Left colon (tissue), 2 donors: ENCODE measurements at places on chromosomes 5 and 9. TPM values are rescaled to one million over a fixed set of nuclear protein-coding genes. Genes with fewer than 3 reads are reported as not detected.

The TRIM41 gene
- 32.0 TPM for total RNA-seq

The SHOC1 gene
- not detected for total RNA-seq

The FOXD4L6 gene
- not detected for total RNA-seq

The ODF2 gene
- total RNA-seq = 16.5 TPM

The TLE1 gene
- 48.6 TPM for total RNA-seq

The TAF11L5 gene
- total RNA-seq = not detected

The GOLM1 gene
- total RNA-seq = 324 TPM

The ROR2 gene
- 8.3 TPM for total RNA-seq

The TMEM174 gene
- not detected for total RNA-seq

The ANKRD20A1 gene
- total RNA-seq = 5.6 TPM

The DMRT3 gene
- not detected for total RNA-seq

The IL9 gene
- not detected for total RNA-seq

The OTP gene
- total RNA-seq = not detected

The TAF1L gene
- total RNA-seq = not detected

The CTNND2 gene
- total RNA-seq = 0.95 TPM

The TICAM2 gene
- total RNA-seq = 2.2 TPM

The RALGDS gene
- 29.1 TPM for total RNA-seq

The BHMT gene
- not detected for total RNA-seq

GRCh38 chr5:43433382-43433781, 21.2 kb upstream of the CCL28 start:
- no peak for DNase-seq

GRCh38 chr9:19700699-19701098, 88.1 kb downstream of the SLC24A2 start:
- no peak for DNase-seq

- no peak for DNase-seq
Measured at GRCh38 chr9:135155396-135155795, 67.9 kb downstream of the OLFM1 start.

- DNase-seq = no peak
Measured at GRCh38 chr5:130992095-130992494, 173.0 kb downstream of the HINT1 start.

DNA sequence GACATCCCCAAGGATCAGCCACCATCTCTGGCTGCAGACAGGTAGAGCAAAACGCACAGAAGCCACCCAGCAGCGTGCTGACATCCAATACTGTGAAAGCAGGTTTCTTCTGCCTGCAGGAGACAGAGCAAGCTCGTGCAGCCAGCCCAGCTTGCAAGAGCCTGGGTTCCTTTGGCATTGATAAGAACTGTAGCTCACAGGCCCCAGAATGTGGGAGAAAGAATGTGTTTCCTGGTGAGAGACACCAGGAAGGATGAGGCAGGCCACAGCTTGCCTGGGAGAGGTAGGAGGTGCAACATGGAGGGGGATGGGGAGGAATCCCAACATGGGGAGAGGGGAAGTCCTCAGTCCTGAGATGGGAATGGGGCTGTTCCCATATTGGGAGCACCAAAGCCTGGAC, 34.0 kb upstream of the ARAP3 start:
- DNase-seq = no peak

GRCh38 chr9:92663951-92664350, 6.0 kb downstream of the IPPK start:
- no peak for DNase-seq

GRCh38 chr9:24793787-24794186, 248.1 kb upstream of the IZUMO3 start:
- no peak for DNase-seq

DNA sequence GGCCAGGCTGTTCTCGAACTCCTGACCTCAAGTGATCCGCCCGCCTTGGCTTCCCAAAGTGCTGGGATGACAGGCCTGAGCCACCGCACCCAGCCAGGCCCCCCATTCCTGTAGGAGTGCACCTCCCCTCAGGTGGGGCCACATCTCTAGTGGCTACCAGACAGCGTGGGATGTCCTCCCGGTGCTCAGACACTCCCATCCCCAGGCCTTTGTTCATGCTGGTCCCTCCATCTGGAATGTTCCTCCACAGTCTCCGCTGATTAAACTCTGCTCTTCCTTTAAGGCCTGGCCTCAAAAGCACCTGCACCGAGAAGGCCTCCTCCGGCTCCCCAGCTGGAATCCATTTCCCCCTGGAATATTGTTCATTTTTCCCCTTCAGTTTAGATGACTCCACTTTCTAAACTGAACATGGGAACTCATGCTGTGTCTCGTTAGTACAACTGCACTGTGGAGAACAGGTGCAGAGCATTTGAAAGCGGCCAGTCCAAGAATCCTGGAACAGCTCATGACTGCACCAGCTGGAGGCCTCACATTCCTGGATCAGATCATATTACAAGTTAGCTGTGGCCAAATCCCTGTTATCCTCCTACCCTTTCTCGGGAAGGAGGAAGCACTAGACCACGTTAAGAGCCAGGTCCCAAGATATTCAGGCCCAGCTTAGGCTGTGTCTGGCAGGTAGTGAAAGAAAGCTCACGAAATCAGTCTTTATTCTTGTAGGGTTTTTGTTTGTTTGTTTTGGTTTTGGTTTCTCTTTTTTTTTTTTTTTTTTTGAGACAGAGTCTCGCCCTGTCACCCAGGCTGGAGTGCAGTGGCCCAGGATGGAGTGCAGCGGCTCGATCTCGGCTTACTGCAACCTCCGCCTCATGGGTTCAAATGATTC, 10.8 kb upstream of the PRRC2B start:
- no peak for DNase-seq

GRCh38 chr5:152953788-152954483, 536.5 kb upstream of the GRIA1 start:
- no peak for DNase-seq

DNA sequence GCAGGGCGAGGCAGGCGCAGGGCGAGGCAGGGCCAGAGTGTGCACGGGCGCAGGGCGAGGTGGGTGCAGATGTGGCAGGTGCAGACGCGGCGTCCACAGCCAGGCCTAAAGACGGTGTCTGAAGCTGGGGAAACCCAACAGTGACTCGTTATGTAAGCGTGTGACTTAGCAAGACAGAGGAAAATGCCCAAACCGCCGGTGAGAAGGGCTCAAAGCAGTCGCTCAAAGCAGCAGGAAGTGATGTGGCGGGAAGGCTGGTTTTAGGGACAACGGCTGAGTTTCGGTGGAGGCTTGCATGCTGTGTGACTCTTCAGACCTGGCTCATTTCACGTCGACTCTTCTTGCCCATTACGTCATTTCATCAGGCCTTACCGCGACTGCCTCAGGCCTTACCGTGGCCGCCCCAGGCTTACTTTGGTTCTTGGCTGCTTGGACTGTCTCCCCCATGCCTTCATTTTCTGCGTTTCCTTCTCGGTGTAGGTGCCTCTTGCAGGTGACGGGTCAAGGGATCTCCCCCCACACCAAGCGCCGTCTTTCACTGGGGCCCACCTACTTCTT, 50.5 kb upstream of the EXOC3 start:
- no peak for DNase-seq

- DNase-seq = no peak
Measured at GRCh38 chr5:167752936-167753335, 538.5 kb upstream of the WWC1 start.

- peak; percentile 90 for DNase-seq
Measured at GRCh38 chr9:133238272-133238850, 29.3 kb upstream of the OBP2B start.

- no peak for DNase-seq
Measured at GRCh38 chr9:110802416-110803035, 133.9 kb downstream of the MUSK start.

DNA sequence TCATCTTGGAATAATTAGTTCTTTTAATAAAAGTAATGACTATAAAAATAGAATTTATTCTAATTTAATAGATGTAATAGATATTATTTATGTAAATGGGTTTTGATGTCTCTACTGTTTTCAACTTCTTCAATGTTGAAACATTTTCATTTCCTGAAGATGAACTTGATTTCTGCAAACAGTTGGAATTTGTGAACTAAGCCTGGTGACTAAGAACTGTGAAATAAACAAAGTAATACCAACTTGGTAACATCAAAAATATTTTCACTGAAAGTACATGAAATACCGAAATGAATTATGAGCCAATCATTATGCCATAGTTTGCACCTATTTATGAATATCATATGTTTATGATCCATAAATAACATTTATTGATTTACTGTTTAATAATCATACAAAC, 143.8 kb upstream of the FGF10 start:
- DNase-seq = no peak

- no peak for DNase-seq
Measured at GRCh38 chr5:8585230-8586018, 716.5 kb downstream of the MTRR start.

- no peak for DNase-seq
Measured at GRCh38 chr9:101791533-101791932, 53.1 kb upstream of the GRIN3A start.

DNA sequence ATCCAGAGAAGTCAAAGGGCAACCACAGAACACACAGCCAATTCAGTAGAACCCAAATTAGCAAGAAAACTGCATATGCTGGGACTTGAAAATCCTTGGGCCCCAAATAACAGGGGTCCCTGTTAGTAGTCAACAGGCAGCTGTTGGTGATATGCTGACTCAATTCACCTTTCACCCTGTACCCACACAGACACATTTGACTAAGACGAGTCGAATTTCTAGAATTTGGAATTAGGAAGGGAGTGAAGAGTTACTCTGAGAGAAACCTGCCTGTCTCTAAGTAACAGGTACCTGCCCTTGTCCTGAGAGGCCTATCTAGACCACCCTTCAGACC, 821 bp upstream of the VCP start:
- DNase-seq = no peak

DNA sequence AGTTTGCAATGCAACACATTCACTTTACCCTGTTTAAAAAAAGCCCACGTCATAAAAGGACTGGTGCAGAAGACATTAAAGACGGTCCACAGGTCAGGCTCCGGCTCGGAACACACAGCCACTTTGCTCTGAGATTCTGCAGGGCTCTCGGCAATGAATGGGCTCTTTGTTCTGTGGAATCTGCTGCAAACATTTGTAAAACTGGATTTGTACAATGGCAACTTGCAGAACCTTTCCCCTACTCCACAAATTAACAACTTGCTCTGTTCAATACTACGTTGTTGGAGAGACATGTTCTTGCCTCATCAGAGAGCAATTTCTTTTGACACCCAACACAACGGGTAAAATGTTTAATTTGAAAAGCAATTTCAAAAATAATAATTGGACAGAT, 13.0 kb upstream of the NR5A1 start:
- DNase-seq = no peak

DNA sequence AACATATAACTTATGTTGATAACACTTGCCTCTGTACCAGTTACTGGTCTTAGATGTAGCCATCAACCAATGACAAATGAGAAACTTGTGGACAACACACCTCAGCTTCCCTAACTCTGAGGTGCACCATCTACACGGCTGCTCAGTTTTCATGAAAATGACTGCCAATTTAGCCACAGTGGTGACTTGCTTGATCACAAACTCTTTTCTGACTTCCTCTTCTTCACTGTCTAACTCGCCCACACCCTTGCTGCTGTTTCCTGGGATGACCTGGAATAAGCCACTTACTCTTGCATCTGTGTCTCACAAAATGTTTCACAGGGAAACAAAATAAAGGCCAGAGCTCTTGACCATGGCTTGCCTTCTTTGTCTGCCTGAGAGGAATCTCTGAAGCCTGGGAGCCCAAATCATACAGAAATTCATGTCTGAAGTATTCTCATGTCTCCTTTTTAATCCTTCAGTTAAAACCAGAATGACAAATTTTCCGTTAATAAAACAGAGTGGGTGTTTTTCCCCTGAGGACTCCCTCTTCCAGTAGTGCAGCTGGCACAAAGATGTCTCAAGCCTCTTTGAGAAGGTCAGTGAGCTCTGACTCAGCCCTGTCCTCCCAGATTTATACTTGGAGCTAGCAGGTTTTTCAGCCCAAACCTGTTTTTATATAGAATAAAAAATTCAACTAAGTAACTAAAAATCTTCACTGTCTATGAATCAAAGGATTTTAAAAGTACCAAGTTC, 126.5 kb upstream of the PAM start:
- no peak for DNase-seq

GRCh38 chr9:134188386-134189144, 24.2 kb upstream of the RNU6ATAC start:
- peak; percentile 27 for DNase-seq

DNA sequence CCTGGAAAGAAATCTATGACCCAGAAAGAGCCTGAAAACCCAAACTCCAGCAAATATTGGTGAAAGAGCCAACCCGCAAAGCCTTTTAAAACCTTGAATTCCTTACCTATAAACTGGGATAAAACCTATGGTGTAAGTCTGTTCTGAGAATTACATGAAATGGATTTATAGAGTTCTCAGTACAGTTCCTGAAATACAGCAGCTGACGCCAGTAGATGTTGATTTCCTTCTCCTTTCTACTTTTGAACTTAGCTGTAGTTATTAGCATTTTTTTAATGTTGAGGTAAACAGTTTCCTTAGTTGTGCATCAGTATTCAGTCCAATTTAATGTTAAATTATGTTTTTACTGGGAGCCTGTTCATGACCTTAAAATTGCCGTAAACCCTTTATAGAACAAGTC, 3.7 kb downstream of the SPIN1 start:
- DNase-seq = no peak

DNA sequence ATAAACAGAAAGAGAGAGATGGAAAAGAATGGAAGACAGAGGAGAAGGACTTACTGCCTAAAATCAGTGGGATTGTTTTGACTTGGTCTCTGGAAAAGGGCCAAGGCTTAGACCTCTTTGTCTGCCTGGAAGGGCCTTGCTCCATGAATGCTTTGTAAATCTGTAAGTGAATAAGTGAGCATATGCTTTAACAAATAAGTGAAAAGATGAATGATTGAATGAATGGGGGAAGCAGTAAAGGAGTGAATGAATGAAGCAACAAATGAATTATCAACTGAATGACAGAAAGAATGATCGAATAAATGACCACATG, 5.5 kb downstream of the KCNIP1 start:
- no peak for DNase-seq

GRCh38 chr9:131980267-131981016, 99.2 kb downstream of the MED27 start:
- no peak for DNase-seq

DNA sequence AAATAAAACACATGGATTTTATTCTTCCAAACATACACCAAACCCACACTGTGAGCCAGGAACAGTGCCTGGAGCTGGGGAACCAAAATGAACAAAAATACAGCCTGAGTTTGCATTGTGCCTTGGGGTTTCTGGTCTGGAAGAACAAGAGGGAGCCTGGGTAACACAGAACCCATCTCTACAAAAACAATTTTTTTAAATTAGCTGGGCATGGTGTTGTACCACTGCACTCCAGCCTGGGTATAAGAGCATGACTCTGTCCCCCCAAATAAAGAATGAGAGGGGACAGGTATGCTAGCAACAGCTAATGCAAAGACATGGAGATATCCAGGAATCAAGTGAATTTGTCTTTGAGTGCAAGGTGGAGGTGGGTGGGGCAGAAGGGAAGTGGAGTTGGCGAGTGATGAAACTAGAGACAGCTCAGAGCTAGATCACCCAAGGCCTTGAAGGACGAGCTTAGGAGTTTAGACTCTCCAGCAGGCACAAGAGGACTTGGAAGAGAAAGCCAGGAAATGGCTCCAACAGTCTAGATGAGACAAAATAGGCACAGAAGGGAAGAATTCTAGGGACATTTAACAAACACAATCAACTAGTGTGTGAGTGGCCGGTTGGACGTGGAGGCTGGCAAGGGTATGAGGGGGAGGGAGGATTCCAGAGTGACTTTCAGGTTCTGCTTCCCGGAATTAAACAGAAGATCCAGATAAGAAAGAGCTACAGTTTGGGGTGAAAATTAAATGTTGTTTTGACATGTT, 47.4 kb downstream of the FNBP1 start:
- no peak for DNase-seq

- no peak for DNase-seq
Measured at GRCh38 chr9:123390337-123391135, 34.5 kb downstream of the CRB2 start.
